SK-N-MC (cell line): ENCODE measurements at places on chromosomes 7 and 10.

DNA sequence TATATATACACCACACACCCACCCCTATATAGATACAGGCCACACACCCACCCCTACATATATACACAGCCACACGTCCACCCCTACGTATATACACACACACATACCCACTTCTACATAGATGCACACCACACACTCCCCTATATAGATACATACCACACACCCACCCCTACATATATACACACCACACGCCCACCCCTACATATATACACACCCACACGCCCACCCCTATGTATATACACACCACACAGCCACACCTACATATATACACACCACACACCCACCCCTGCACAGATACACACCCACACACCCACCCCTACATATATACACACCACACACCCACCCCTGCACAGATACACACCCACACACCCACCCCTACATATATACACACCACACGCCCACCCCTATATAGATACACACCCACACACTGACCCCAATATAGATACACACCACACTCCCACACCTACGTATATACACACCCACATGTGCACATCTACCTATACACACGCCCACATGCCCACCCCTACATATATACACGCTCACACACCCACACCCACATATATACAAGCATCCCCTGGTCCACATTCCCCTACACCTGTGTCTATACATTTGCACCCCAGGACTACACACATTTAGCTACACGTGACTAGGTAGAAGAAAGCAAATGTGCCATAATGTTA is 52.1 kb upstream of the UBE3C start:
- DNase-seq = no peak

GRCh38 chr10:60951272-60951724 is 7.3 kb upstream of the RHOBTB1 start:
- DNase-seq = no peak

- no peak for DNase-seq
Observed at GRCh38 chr10:101249171-101249581, 19.9 kb upstream of the LBX1 start.

- no peak for DNase-seq
Observed at GRCh38 chr7:103240806-103241205, 56.4 kb upstream of the PMPCB start.

DNA sequence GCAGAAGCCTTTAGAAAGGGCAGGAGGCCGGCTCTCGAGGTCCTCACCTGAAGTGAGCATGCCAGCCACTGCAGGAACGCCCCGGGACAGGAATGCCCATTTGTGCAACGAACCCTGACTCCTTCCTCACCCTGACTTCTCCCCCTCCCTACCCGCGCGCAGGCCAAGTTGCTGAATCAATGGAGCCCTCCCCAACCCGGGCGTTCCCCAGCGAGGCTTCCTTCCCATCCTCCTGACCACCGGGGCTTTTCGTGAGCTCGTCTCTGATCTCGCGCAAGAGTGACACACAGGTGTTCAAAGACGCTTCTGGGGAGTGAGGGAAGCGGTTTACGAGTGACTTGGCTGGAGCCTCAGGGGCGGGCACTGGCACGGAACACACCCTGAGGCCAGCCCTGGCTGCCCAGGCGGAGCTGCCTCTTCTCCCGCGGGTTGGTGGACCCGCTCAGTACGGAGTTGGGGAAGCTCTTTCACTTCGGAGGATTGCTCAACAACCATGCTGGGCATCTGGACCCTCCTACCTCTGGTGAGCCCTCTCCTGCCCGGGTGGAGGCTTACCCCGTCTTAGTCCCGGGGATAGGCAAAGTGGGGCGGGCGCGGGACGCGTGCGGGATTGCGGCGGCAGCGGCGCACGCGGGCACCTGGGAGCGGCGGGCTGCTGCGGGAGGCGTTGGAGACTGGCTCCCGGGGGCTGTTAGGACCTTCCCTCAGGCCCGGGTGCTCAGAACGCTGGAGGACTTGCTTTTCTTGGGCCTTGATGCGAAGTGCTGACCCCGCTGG is at the start of gene FAS:
TSS of gene FAS (plus strand) at position 415 of the 777 bp plus-strand sequence. CDS start at position 494, 79 bp downstream.
- no peak for DNase-seq

DNA sequence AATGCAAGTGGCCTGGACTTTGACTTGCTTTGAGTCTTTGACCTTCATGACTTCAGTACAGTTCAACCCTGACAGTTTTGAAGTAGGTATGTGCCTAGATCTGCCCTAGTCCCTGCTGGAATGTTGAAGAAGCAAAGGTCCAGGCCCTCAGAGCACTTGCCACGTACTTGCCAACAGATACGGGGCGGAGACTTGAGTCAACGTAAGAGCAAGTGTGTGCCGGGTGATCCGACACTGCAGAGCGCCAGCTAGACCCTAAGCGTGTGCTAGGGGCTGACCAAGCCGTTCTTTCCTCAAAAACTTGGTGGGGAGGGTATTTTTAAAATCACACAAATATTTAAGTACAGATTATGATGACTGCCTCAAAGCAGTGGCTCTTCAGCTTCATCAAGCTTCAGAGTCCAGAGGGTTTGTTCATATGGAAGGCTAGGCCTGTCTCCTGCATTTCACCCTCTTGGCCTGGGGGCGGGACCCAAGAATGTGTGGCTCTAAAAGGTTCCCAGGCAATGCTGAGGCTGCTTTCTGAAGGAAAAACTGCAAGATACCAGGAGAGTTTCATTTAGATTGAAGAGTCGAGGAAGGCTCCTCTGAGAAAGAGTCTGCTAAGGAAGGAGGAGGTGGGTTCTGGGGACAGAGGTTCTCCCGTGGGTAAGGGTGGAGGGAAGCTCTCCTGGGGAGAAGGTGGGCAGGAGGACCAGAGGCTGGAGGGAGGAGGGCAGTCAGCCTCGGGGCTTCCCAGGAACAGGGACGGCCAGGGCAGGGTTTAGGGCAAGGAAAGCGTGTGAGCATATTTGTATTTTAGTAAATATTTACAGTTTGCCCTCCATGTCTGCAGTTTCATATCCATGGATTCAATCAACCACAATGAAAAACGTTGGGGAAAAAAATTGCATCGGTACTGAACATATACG is 160.3 kb downstream of the EGFR start:
- DNase-seq = no peak

DNA sequence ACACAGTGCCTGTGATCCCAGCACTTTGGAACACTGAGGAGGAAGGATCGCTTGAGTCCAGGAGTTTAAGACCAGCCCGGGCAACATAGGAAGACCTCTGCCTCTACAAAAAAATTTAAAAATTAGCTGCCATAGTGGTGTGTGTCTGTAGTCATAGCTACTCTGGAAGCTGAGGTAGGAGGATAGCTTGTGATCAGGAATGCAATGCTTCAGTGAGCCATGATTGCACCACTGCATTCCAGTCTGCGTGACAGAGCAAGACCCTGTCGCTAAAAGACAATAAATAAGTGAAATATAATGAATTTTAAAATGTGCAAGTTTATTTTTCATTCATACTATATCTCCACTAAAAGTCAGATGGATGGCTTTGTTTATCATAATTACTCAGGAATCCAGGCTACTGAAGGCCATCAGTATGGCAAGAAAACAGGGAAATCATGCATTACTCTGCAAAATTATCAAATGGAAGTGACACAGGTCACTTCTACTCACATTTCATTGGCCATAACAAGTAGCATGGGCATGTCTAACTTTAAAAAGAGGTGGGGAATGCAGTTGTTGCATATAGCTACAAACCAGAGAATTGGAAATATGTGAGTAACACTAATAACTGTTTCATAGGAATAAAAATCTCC is 32.9 kb upstream of the FAM3C start:
- DNase-seq = no peak

- DNase-seq = no peak
Observed at GRCh38 chr7:69561266-69561960, 36.9 kb upstream of the AUTS2 start.

GRCh38 chr7:68613405-68613804 is 984.9 kb upstream of the AUTS2 start:
- peak; percentile 26 for DNase-seq

DNA sequence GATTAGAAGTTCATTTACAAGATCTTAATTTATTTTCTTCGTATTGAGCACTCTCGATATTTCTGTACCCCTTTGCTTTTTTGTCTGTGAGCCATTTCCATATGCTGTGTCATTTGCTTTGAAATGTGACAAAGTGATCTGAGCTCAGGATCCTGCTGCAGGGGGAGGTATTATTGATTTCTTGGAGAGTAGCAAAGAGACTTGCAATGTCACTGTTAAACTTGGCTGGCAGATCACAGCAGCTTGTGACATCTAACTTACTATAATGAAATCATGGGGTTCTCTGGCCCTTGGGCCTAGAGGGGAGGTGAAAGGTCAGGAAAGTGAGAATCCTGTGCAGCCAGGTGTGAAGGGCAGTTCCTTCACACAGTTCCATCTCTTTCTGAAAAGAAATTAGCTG is 923.4 kb downstream of the REEP3 start:
- DNase-seq = no peak

- DNase-seq = no peak
Observed at GRCh38 chr10:44435196-44435595, 50.3 kb upstream of the CXCL12 start.

DNA sequence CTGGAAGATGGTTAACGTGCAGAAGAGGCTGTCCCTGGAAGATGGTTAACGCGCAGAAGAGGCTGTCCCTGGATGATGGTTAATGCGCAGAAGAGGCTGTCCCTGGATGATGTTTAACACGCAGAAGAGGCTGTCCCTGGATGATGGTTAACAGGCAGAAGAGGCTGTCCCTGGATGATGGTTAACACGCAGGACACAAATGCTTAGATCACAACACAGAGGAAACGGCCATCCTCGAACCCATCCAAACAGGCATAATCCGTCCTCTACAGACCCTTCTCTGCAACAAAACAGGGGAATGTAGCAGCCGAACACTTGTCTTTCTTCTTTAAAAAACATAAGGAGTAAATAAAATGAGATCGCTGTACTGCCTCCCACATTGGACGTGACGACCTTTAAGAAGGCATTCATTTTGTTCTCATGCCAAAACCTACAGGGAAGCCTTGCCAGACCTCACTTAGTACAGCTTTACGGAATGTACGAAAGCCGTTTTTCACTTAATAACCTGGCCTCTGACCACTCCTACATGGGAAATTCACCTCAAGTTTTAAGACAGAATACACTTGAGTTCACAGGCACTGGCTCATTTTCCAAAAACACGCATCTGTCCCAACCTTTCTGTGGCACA is 245.2 kb downstream of the ZMYND11 start:
- no peak for DNase-seq

DNA sequence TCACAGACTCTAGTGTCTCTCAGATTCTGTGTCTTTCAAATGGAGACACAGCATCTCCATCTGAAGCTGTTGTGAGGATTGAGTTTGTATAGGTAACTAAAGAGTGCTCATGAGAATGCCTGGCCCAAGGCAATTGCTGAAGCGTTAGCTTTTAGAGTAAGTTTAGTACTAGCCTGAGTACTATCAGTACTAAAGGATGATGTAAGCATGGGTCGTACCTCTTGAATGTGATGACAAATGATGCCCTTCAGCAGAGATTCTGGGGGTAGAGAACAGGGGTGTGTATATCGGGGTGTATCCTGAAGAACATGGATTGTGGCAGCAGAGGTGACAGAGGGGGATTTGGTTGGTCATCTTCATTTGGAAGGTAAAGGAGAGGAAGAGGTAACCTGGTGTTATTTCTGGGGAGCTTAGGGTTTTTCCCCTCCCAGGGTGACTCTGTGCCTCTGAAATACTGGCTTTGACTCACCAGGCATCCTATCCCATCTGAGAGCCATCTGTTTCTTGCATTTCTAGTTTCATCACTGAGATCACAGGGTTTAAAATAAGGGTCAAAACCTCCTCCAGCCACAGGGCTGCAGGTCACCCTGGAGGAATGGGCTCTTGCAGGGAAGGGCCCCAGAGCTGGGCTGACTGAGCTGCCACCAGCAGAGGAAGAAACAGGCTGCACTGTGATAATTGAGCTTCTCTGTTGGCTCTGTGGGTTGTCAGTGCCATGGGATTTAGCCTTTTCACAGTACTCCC is 756.0 kb downstream of the KCNMA1 start:
- no peak for DNase-seq

DNA sequence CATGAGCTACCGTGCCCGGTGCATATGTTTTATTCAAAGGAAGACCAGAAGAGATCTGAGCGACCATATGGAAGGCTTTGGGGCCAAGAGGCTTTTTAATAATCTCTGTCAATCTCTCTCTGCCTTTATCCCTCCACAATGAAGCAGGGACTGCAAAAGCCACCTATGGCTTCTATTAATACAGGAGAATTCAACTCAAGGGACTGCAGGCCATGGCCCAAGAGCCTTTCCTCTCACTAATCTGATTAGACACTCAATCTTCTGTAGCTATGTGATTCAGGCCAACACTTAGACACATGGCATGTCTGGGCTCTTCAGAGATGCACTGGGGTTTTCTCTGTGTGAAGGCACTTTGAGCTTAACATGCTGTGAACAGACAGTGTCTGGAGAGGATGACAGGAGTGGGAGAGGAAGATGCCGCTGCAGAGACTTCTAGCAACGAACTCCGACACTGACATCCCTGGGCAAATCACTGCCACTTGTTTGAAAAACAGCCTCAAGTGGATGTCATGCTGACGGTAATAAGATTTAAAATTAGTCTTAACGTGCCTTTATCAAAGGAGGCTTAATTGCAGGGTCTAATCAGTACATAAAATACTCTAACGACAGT is 114.4 kb upstream of the AOAH start:
- DNase-seq = no peak

GRCh38 chr10:43057231-43057711 is 19.6 kb upstream of the RET start:
- no peak for DNase-seq

DNA sequence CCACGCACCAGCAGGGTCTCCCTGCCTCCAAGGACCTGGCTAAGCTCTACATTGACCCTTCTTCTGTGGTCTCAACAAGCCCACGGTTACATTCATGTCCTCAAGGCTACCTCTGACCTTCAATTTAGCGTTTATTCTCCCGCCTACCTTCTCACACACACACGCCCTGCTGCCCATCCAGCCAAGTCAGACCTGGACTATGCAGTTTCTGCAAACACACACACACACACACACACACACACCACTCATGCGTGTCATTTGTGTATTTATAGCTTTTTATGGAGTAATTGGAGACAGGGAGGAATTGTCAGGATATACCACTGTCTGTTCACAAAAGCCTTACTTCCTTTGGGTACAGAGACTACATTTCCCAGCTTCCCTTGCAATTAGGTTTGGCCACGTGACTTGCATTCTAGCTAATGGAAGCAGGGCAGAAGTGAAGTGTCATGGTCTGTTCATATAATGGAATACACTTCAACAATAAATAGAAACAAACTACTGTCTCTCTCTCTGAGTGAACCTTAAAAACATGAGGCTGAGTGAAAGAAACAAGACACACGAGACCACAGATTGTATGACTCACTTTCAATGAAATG is 53.8 kb upstream of the CPXM2 start:
- no peak for DNase-seq

DNA sequence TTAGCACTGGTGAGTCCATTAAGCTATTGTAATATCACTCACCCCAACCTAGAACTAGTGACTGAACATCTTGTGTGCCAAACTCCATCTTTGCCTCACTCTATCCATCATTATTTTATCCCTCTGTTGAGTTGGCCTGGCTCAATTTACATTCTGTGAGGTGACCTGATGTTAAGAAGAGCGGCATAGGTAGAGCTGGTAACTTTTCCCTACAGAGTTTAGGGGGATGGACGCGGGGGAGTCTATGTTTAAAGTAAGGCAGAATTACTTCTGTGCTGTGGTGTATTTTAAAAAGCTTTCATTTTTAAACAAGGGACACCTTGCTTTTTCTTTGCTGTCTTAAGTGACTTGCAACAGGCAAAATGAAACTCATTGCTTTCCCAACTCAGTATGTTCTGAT is 186.3 kb downstream of the CREB5 start:
- no peak for DNase-seq
